Progenitor cell of endocrine pancreas (in vitro differentiated cells): ENCODE measurements at places on chromosomes 7 and 10. TPM values are rescaled to one million over a fixed set of nuclear protein-coding genes. Genes with fewer than 3 reads are reported as not detected.

DNA sequence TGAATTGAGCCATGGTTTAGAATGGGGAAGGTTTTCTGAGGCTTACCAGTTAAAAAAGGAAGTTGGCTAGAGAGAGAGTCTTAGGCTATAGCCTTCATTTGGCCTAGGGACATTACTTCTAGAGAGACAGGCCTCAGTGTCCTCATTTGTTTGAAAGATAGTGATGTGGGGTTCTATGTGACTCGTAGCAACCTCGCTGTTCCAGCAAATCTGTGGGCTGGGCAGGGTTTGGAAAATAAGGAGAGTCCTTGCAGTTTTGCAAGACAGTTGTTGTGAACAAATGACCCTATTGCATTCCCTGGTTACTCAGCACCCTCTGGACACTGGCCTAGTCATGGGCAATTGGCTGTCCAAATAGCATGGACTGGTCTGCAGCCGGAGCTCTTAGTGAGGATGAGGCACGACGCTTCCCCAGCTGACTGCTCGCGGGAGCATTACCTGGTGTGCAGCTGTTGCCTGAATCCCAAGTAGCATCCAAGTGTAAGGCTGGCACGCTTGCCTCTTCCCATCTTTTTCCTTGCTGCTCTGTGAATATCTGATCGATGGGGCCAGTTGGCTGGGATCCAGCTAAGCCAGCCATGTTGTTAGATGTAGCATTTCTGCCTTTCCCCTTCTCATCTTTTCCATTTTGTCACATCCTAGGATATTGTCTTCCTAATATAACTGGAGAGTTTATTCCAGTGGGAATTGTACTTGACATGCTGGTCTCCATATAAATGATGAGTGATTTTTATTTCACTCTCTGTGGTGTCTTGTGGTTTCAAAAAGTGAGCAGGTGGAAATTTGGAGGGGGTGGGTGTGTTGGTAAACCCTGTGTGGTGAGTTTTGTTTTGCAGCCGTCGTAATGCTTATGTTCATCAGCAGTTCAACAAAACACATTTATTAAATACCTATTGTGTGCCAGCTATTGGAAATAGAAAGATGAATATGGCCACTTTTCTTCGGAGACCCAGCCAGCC, 99.8 kb downstream of the SND1 start:
- H3K27ac ChIP-seq = no peak overlapping the region
- H3K27me3 ChIP-seq = no peaks in the 10 kb centered on the region
- H3K4me3 ChIP-seq = no peak overlapping the region

DNA sequence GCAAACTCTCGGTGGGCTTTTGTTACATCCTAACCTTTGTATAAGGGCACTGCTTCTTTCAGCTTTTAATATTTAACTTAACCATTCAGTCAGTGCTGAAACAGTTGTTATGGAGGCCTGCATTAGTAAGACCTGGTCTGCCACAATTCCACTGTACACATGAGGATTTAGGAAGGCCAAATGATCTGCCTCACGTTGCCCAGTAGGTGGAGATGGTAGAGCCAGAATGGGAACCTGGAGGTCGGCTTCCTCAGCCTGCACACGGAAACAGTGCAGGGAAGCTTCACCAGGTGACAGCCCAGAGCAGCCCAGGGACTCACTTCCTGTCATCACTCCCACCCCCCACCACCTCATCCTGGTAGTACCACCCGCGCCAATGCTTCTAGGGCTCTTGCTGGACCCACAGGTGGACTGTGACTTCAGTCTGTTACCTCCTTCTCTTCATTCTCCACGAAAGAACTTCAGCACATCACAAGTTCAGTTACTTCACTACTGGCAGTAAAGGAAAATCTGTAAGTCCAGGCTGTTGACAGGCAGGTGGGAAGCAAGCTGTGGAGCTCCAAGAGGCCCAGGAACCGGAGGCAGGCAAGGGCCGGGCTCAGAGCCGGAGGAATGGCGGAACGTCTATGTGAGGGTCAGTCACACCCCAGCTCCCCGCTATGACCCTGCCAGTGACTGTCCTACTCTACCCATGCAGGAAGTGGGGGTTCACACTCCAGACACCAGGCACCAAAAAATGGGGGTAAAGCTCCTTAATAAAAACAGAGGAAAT, 480.3 kb upstream of the C7orf33 start:
- peak overlapping the region; percentile 45 for H3K27ac ChIP-seq
- H3K4me1 ChIP-seq = peaks cover 11% of the 10 kb centered on the region
- H3K4me3 ChIP-seq = no peak overlapping the region
- no peaks in the 10 kb centered on the region for H3K27me3 ChIP-seq

DNA sequence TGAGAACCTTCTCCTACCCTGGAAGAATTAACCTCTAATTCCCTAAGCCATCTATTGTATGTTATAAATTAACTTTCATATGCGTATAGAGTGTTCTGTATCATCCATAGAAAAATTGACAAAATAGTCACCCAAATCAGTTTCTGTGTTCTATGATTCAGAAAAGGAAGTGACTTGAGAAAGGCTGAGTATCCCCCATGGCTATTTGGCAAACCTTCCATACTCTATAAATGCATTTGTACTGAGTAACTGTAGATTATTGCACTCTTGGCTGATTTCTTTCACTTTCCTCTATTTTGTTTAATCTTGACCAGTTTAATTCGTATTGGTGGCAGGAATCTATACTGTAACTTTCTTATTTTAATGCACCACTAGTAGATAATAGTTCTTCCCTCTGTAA, 182.2 kb downstream of the HTR7 start:
- no peak overlapping the region for H3K4me3 ChIP-seq
- H3K27me3 ChIP-seq = no peaks in the 10 kb centered on the region
- no peak for DNase-seq
- no peaks in the 10 kb centered on the region for H3K36me3 ChIP-seq
- no peaks in the 10 kb centered on the region for H3K4me1 ChIP-seq

DNA sequence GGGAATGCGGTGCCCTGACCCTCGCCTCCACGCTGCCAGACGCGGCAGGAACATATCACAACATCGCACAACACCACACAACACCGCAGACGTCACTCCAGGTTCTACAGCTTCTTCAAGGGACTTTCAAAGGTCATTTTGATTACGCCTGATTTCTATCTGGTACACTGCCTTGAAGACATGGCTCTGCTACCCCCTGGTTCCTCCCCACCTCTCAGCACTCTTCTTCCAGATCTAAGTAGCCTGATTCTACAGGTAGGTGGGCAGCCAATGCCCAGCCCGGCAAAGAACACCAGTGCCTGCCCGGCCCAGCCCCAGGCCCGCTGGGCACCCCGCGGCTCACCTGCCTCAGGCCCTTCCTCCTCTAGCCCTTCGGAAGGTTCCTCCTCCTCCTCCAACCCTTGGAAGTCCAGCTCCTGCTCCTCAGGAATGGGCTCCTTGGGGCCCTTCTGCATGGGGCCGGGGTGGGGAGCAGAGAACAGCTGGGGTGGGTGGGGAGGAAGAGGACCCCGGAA, 8.4 kb downstream of the GIGYF1 start:
- H3K27ac ChIP-seq = no peak overlapping the region
- peaks cover 6% of the 10 kb centered on the region for H3K36me3 ChIP-seq
- no peaks in the 10 kb centered on the region for H3K27me3 ChIP-seq

DNA sequence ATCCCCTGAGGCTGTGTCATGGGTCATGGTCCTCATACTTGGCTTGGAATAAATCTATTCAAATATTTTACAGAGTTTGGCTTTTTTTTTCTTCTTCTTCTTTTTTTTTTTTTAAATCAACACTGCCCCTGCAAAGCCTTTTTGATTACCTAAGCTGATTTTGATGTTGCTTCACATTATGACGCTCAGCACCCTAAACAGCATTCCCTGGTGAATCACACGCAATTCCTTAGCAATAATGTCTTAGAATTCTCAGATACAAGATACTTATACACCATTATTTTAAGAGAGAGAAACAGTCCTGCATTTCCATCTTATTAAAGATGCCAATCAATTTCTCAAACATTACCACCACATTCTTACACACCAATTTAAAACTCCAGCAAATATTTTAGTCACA, 323.7 kb upstream of the IGFBP3 start:
- no peak for DNase-seq
- no peaks in the 10 kb centered on the region for H3K27me3 ChIP-seq
- no peak overlapping the region for H3K27ac ChIP-seq
- H3K4me3 ChIP-seq = no peak overlapping the region
- H3K36me3 ChIP-seq = no peaks in the 10 kb centered on the region

- H3K4me3 ChIP-seq = no peak overlapping the region
- peaks cover 7% of the 10 kb centered on the region for H3K36me3 ChIP-seq
- no peak overlapping the region for H3K27ac ChIP-seq
- DNase-seq = no peak
- H3K4me1 ChIP-seq = peaks cover 2% of the 10 kb centered on the region
These were observed 37.0 kb upstream of the NRF1 start for GRCh38 chr7:129574487-129574886.

DNA sequence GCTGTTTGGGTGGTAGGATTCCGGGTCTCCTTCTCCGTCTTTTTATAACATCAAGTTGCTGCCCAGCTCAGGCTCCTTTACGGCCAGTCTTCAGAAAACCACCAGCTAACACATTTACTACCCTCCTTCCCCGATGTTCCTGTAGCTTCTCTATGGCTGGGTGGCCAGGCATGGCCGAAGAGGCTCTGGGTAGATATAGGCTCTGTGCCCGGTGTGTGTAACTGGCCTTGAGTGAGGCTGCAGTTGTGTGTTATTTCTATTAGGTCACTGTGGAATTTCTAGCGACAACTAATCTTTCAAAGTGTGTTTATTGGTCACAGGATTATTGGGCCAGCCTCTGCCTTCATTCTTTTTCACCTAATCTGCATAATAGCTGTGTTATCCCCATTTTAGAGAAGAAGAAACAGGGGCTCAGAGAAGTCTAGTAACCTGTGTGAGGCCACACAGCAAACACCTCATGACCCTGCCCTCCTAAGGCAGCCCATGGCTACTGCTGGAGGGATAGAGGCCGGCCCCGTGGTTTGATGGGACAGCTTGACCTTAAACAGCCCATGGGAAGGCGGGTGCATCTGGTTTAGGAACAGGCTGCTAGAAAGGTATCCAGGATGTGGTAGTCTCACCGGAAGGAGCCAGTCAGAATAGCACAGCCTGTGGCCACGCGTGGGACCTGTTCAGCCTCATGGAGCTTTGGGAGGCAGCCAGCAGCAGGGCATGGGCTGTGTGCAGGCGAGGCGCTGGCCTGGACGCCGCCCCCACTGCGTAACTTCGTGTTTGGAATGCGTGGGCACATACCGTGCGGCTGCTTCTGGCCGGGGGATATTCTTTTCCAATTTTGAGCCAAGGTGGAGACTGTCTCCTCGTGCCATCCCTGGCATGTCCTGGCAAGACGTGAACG, 29.7 kb downstream of the HTRA1 start:
- peaks cover 5% of the 10 kb centered on the region for H3K4me1 ChIP-seq
- H3K27me3 ChIP-seq = peaks cover 38% of the 10 kb centered on the region
- no peak overlapping the region for H3K27ac ChIP-seq
- no peak overlapping the region for H3K4me3 ChIP-seq

- no peak overlapping the region for H3K27ac ChIP-seq
- H3K4me1 ChIP-seq = no peaks in the 10 kb centered on the region
- H3K4me3 ChIP-seq = no peak overlapping the region
- DNase-seq = no peak
- peaks cover 6% of the 10 kb centered on the region for H3K27me3 ChIP-seq
These were observed 77.2 kb downstream of the PLXNA4 start for GRCh38 chr7:132499065-132499464.

DNA sequence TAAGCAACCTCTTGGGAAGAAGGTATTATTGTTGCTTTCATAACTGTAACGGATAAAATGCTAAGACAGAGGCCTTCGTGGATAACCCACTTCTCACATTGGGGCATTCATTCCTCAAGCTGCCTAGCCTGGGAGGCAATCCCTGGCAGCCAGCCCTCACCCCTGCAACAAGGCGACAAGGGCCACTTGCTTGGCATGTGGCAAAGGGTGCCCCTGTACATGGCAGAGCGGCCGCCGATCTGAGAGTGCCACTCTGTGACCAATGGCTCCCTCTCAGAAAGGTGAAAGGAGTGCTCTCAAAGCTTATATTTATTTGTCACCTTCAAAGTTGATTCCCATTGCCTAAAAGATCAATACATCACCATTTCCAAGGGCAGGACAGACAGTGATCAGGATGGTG, 31.9 kb downstream of the EBF3 start:
- no peak for DNase-seq
- peaks cover 76% of the 10 kb centered on the region for H3K27me3 ChIP-seq

- DNase-seq = no peak
- H3K27me3 ChIP-seq = peaks cover 3% of the 10 kb centered on the region
- H3K4me1 ChIP-seq = peaks cover 27% of the 10 kb centered on the region
- H3K4me3 ChIP-seq = no peak overlapping the region
These were observed 45.2 kb downstream of the WIPF3 start for GRCh38 chr7:29851487-29851886.

- DNase-seq = no peak
- H3K36me3 ChIP-seq = peaks cover 16% of the 10 kb centered on the region
- no peak overlapping the region for H3K4me3 ChIP-seq
- peaks cover 2% of the 10 kb centered on the region for H3K4me1 ChIP-seq
- no peak overlapping the region for H3K27ac ChIP-seq
These were observed 61.4 kb downstream of the SHOC2 start for GRCh38 chr10:110980807-110981206.

DNA sequence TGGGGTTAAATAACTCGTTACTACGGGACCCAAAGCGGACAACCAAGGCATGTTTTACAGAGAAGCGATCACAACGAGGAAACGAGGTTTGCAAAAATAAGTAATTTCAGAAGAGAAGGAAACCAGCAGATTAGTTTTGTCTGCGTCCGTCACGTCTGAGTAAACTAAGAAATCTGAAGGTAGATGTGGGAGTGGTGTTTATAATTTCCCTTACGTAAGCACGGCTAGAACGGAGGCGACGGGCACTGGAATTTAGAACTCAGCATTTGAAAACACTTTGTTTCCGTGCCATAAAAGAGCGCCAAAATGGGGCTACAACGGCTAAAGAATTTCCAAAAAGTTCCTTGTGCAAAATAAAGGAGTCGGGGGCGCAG, 718 bp upstream of the UMAD1 start:
- no peaks in the 10 kb centered on the region for H3K27me3 ChIP-seq
- H3K36me3 ChIP-seq = peaks cover 19% of the 10 kb centered on the region
- no peak for DNase-seq
- peak overlapping the region; percentile 99 for H3K27ac ChIP-seq
- peak overlapping the region; percentile 99 for H3K4me3 ChIP-seq
- H3K4me1 ChIP-seq = peaks cover 23% of the 10 kb centered on the region

DNA sequence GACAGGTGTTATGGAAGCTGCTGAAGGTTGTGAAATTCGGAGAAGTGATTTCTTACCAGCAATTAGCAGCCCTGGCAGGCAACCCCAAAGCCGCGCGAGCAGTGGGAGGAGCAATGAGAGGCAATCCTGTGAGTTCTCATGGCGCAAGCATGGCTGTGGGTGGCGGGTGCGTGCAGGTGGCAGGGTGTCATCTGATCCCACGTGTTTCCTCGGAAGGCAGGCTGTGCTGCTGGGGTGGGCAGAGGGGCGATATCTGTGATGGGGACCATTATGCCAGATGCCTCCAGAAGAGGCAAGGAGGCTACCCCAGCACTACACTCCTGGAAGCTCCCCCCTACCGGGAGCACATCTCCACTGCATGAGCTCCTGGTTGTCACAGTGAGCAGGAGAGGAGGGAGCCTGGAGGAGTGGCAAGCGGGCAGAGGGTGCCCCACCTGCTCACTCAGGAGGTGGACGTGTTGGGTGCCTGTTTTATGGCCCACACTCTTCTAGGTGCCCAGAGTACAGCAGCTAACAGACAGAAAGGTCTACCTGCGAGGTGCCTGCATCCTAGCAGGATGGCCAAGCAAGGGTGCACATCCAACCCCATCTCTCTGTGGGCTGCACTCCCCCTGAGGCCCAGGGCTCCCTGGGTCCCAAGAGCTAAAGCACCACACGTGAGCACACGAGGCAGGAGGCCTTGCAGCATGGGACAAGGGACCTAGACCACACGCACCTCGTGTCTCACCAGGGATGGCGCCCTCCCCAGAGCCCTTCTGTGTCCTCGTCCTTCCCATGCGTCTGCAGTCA, 204.7 kb downstream of the EBF3 start:
- peaks cover 18% of the 10 kb centered on the region for H3K4me1 ChIP-seq
- no peak overlapping the region for H3K27ac ChIP-seq
- H3K27me3 ChIP-seq = peaks cover 74% of the 10 kb centered on the region

LIPM gene
- not detected in 2 replicates for total RNA-seq

LRRC18 gene
- total RNA-seq = not detected in 2 replicates

GPNMB gene
- total RNA-seq = 0.98 and 1.4 TPM in 2 replicates

GSAP gene
- 9.9 and 10.9 TPM in 2 replicates for total RNA-seq

PTPRN2 gene
- 9.4 and 11.4 TPM in 2 replicates for total RNA-seq
